ENCODE measurements at places on chromosomes 12 and 14.

DNA sequence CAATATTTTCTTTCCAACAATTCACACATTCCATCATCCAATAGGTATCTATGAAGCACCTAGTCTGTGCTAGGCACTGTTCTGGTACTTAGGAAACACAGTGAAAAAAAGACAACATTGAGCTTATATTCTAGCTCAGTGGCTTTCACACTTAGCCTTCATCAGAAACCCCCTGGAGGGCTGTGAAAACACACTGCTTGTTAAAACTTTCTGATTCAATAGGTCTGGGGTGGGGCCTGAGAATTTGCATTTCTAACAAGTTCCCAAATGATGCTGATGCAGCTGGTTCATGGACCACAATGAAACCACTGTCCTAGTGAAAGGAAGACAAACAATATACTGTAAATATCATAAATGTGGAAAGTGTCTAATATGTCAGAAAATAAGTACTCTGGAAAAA is 5.9 kb downstream of the VTI1B start:
- DNase-seq = no peak

DNA sequence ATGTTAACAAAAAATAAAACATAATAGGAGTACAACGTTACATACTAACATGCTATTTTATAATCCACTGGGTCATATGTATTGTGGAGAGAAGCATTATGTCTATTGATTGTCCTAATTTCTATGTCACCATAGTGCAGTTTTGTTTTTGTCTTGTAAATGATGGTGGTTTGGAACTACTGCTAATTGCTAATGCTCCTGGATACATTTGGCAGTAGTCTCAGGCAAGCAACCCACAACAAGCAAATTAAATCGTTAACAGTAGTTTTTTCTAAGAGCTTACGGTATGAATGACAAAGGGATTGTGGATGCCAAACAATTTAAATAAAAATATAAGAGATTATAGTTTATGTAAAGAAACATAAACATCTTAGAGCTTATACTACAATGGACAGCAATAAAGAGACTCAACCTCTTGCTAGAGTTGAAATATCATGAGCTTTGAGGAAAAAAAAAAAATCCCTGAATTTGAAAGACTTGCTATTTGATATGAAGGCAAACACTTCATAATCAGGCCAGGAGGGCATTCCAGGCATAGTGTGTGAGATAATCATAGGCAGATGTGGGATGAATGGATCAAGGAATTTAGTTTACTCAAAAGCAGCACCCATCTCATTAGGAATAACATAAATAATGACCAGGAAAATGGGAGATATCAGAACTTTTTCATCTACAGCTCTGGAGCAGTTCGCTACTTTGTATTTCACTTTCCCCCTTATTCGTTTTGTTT is 181.3 kb downstream of the CCDC59 start:
- DNase-seq = no peak

DNA sequence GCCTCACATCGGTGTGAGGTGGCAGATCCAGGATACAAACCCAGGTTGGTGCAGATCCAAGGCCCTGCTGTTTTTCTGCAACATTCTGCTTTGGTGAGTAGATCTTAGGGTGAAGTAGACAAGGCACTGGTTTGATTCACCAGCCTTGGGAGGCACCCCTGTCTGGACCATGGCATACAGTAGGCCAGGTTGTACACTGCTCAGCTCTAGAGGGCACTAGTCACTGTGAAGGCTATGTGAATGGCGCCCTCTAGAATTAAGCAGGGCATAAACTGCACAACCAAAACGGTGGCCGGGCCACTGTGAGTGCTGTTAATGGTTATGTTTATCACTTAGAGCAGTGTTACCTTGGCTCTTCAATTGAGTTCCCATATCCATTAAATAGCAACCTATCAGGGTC is 280.6 kb upstream of the PWP1 start:
- DNase-seq = no peak

- no peak for DNase-seq
Observed at GRCh38 chr12:79046021-79046420, 181.4 kb downstream of the SYT1 start.

GRCh38 chr12:123033392-123034021 is 53.0 kb downstream of the ARL6IP4 start:
- no peak for DNase-seq

- no peak for DNase-seq
Observed at GRCh38 chr12:52901715-52902541, 2.9 kb downstream of the KRT8 start.

DNA sequence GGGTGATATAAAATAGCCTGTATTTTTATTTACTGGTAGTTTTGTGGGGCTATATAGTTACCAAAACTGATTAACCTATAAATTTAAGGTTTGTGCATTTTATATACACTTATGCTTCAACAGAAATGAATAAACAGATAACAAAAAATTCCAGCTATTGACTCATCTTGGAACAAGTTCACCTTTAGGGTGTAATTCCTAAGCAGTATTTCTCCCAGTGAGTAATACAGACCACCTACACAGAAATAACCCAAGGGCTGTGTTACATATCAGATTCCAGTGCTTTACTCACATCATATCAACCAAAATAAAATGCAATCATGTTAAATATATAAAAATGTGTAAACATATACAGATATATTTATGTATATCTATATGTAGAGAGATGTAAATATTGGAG is 345.6 kb downstream of the ADAMTS20 start:
- DNase-seq = no peak

DNA sequence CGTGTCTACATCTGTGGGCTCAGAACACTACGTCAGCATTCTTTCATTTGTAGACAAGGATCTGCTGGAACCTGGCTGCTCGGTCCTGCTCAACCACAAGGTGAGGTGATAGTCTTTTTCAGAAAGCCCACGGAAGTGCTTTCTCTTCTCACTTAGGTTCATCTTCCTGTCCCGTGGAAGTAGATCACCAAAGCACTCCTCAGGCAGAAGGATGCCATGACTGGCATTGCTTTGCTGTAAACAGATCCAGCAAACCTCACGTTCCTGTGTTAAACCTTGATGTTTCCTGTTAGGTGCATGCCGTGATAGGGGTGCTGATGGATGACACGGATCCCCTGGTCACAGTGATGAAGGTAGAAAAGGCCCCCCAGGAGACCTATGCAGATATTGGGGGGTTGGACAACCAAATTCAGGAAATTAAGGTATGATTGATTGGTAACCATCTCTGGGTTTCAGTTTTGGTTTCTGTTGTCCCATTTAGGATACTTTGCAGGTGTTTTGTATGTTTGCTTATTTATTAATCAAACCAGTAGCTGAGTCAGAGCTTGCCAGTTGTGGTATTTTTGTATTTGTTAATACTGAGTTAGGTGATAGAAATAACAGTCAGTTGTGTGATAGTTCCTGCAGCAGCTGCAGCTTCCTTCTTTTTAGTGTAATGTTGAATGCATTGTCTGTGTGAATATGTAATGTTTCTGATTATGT is 7.5 kb downstream of the PSMC1 start:
- no peak for DNase-seq

DNA sequence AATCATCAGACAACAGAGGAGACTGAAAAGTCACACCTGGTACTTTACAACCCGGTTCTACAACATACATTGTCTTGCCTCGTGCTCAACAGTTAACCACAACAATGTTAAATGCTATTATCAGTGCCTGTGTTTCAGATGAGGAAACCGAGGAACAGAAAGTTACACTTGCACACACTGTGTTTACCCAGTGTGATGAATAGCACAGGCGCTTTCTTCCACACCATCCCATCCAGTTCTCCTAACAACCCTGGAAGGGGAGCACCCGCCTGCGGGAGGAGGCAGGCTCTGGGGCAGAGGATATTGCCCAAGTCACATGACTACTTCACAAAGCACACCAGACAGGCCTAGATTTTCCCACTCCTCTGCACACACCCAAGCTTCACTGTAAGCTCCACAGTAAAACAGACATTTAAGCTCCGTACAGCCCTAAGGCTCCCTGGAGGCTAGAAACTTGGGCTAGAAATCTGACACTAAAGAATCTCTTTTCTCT is 21.8 kb downstream of the NCKAP5L start:
- no peak for DNase-seq

Data from type B pancreatic cell (in vitro differentiated cells).